NCI-H1105 treated with DMSO at 0.1 percent for 48 hours (cell line): ENCODE measurements at places on chromosomes 2 and 18.

- peak; percentile 56 for DNase-seq
Observed at GRCh38 chr2:94871226-94872087, at the start of gene TEKT4. TEKT4 (plus strand) TSS chr2:94871430; CDS start chr2:94871580, 150 bp downstream.

GRCh38 chr2:140947236-140947635 lies 1183.6 kb downstream of the LRP1B start:
- no peak for DNase-seq

GRCh38 chr2:80971-81736 lies 34.8 kb upstream of the FAM110C start:
- DNase-seq = no peak

- DNase-seq = no peak
Observed at GRCh38 chr2:45777996-45778719, 126.7 kb downstream of the PRKCE start.

DNA sequence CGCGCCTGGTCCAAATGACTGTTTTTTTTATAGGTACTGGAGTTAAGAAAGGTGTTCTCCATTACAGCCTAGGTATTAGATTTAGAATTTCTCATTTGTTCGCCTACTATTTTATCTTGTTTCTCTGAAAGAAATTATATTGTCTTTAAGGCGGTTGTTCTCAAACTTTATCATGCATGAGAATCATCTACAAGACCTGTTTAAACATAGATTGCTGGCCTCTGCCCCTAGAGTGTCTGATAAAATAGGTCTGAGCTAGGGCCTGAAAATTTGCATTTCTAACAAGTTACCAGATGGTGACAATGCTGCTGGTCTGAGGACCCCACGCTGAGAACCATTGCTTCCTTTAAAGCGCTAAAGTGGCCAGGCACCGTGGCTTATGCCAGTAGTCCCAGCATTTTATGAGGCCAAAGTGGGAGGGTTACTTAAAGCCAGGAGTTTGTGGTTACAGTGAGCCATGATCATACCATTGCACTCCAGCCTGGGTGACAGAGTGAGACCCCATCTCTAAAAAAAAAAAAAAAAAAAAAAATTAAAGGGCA lies 34.0 kb upstream of the RNF138 start:
- no peak for DNase-seq

- DNase-seq = peak; percentile 45
Observed at GRCh38 chr2:160494201-160494644, 616 bp upstream of the RBMS1 start.

GRCh38 chr18:44507729-44508325 lies 172.9 kb upstream of the SETBP1 start:
- DNase-seq = no peak

- no peak for DNase-seq
Observed at GRCh38 chr18:60113396-60113795, 213.6 kb downstream of the PMAIP1 start.

DNA sequence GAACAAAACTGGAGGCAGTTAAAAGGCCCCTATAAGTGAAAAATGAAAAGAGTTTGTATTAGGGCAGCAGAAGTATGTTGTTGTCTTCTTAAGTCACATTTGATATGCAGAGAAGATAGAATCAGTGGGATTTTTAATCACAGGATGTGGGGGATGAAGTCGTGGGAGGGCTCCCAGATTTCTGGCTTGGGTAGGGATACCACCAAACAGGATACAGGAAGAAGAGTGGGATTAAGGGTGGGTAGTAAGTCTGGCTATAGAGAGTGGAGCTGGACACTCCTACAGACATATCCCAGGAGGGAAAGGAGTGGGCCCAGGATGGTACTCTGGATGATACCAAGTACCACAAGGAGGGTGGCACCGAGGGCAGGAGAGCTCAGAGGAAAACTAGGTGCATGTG lies 99.3 kb downstream of the GAREM1 start:
- DNase-seq = no peak

- no peak for DNase-seq
Observed at GRCh38 chr2:95670167-95670566, 78.4 kb downstream of the TRIM43 start.

DNA sequence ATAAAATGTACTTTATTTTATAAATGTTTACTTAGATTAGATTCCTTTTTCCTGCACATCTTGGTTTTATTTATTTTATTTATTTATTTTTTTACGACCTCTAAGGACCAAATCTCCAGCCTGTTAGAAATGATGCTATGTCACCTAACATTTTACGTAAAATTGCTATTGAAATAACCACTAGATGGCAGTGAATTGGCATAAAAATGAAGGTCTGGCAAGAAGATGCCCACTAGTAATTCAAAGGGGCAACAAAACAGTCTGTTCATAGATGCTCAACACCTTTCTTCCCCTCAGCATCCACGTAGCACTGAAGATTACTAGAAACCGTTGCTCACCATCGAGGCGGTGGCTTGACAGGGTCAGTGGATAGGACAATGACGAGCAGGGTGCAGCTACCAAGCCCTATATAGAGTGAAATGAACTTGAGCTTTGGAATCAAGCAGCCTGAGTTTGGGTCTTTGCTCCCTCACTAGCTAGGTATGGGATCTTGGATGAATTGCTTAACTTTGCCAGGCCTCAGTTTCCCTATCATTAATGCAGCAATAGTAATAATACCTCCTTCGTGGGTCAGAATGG lies 128.7 kb upstream of the L3MBTL4 start:
- peak; percentile 45 for DNase-seq

- DNase-seq = no peak
Observed at GRCh38 chr2:70381821-70382220, 80.0 kb upstream of the FAM136A start.

DNA sequence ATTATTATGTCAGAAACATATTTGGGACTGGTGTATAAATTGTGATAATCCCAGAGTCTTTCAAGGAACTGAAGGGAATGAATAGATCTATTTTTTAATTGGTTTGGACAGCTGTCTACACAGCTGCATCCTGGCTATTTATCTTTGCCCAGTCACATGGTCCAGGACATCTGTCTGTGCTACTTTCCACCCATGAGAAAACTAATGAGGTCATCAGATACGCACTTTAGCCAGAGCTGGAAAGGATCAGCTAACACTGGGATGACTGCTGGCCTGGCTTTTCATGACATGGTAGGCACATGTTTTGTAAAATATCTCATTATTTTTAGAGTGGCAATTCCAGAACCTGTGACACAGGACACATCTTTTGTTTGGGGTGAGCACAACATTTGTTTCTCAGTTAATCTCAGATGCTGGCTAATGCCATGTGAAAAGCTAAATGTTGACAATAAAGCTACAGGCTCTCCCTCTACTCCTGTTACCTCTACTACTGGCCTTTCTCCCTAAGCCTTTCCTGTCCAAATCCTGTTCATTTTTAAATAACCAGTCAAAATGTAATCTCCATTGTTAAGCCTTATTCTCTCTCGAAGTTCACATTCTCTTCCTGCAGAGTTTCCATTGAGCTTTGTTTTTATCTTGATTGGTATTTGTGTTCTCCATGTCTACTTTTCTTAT lies 500.7 kb downstream of the RIT2 start:
- DNase-seq = peak; percentile 40

DNA sequence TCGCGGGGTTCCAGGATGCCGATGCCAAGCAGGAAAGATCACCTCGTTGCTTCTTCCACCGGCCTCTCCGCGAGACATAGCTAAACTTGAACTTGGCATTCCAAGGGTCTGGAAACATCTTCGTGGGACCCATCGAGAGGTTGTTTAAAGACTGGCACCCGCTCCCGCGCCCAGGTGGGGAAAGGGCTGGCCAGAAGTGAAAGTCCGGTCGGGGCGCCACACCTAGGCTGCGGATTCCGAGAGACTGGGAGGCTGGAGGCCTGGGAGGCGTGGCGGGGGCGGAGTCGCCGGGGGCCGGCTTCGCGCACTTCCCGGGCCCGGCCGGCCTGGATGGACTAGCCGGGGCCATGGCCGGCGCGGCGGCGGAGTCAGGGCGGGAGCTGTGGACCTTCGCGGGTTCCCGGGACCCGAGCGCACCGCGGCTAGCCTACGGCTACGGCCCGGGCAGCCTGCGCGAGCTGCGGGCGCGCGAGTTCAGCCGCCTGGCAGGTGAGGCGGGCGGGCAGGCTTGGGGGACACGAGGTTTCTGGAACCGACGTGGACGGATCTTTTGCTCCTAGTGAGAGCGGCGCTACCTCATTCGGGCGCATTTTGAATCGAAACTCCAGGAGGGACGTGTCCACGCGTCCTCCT lies at the start of gene MOCOS:
MOCOS (plus strand) TSS at position 305 of the 633 bp plus-strand sequence; CDS start at position 348, 43 bp downstream.
- DNase-seq = no peak

- no peak for DNase-seq
Observed at GRCh38 chr2:69734854-69735544, 6.9 kb upstream of the ANXA4 start.

- no peak for DNase-seq
Observed at GRCh38 chr2:213422211-213422610, 137.9 kb downstream of the SPAG16 start.

DNA sequence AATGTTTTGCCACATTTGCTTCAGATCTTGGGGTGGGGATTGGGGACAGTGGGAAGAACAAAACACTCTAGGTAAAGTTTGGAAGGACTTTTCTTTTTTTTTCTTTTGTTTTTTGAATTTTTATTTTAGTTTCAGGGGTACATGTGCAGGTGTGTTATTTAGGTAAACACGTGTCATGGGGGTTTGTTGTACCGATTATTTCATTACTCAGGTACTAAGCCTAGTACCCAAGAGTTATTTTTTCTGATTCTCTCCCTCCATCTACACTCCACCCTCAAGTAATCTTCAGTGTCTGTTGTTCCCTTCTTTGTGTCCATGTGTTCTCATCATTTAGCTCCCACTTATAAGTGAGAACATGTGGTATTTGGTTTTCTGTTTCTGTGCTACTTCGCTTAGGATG lies 73.3 kb downstream of the FASTKD2 start:
- DNase-seq = no peak

GRCh38 chr2:59182249-59182648 lies 941.1 kb upstream of the FANCL start:
- DNase-seq = peak; percentile 5

DNA sequence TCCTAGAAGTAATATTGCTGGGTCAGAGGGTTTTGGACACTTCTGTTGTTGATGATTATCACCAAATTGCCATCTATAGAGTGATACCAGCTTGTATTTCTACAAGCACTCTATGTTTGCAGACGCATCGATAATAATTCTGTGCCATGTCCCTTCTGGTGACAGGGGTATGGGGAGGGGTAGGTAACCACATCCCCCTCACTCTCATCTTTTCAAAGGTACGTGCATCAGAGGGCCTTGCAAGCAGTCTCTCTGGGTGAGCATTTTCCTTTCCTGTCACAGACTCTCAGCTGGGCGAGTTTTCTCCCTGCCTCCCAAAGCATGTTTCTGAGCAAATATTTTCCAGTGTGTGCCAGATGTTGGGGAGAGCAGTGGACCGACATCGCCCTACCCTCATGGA lies 98.0 kb downstream of the SMAD7 start:
- no peak for DNase-seq

DNA sequence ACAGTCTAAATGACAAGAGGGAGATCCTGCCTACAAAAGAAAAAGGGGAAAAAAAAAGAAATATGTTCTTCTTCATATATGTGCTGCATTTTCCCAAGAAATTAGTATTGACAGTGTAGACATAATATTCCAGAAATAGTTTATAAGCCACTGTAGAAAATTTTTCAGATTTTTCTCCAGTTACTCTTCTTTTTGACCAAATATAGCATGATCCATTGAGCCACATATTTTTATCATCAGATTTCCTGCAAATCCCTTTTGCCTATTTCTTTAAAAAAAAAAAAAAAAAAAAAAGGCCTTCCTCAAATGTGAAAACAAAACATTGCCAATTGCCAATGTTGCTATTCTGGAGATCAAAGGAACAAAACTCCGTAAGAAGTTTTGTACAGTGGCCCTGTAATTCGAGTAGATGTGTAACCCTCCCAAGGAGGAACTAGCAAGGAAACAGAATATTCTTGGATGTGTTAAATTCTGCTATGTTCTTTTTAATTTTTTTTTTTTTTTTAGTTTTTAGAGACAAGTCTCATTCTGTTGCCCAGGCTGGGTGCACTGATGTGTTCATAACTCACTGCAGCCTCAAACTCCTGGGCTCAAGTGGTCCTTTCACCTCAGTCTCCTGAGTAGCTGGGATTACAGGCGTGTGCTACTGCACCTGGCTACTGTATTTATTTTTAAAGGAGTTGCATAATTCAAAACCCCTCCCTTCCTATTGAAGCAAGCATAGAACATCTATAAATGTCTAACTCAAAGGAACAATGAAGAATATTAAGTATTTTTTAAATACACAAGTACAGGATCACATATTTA lies 12.5 kb upstream of the CABYR start:
- no peak for DNase-seq

DNA sequence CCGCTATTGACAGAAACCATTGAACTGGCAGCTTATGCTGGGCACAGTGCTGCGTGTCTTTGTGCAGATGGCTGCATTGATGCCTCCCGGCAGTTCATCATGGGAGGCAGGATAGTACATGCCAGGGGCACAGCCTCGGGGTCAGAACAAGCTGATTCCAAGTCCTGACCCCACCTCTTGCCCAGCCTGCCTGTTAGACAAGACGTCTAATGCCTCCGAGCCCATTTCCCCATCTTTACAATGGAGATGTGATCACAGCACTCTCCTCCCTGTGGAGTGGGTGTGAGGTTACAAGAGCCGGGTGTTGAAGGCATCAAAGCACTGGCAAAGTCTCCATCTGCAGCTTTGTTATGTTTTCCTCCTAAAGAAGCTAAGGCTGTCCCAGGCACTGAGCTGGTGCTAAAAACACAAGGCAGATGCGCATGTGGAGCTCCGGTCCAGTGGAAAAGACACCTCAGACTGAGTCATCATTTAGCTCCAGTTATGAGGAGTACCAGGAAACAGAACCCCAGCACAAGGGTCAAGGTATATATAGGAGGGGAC lies 125.7 kb upstream of the EPAS1 start:
- no peak for DNase-seq

- no peak for DNase-seq
Observed at GRCh38 chr18:9705183-9705829, 2.8 kb upstream of the RAB31 start.

GRCh38 chr2:173075056-173075780 lies 428 bp upstream of the MAP3K20 start:
- peak; percentile 34 for DNase-seq

DNA sequence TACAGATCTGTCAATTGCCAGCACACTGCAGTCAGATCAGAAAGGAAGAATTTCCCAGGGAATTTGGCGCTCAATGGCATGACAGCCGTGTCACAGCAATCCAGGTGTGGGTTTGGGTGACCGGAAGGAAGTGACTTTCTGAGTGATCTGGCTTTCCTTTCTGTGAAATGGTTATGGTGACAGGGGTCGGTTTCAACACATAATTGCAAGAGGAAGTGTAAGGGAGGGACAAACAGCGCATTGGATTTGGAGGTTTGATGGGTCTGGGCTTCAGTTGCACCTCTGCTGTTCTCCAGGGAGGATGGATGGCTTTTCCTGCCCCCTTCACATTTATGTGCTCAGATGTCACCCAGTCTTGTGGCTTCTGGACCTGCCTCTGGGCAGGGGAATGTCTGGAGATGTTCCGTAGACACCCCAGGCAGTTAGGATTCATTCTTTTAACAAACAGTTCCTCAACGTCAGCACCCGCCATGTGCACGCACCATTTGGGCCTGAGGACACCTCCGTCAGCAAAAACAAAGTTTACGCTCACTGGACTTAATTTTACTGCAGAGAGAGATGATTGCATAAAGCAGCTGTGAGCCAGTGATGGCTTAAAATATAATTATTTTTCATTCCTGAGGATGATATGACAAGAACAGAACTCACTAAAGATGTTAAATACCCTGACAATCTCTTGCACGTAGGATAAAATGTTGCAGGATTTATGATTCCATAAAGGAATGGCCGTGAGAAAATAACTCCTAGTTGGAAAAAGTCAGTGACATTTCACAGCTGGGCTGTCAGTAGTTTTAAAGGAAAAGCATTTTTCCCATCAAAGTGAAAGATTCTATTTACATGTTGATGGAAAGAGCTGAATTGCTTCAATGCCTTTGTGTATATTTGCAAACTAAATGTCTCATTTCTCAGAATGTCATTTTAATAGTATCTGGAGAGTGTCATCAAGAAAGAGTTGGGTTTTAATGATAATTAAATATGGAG lies 36.9 kb downstream of the MBP start:
- no peak for DNase-seq
